ENCODE measurements at places on chromosomes 6 and 20. TPM values are rescaled to one million over a fixed set of nuclear protein-coding genes. Genes with fewer than 3 reads are reported as not detected.

The KCNK16 gene
- total RNA-seq = not detected

GRCh38 chr6:133648581-133648980 lies 240.3 kb upstream of the TCF21 start:
- DNase-seq = no peak

The TCF21 gene
- total RNA-seq = 2.0 TPM

GRCh38 chr6:27866357-27867050 lies 45.7 kb downstream of the OR2B2 start:
- no peak for DNase-seq

The C6orf141 gene
- 0.38 TPM for total RNA-seq
